NCI-H510A treated with DMSO at 0.1 percent for 48 hours (cell line): ENCODE measurements at places on chromosomes 5 and 9.

- no peak for DNase-seq
Measured at GRCh38 chr5:180813420-180813819, 10.8 kb upstream of the MGAT1 start.

- no peak for DNase-seq
Measured at GRCh38 chr5:170913573-170913972, 51.8 kb downstream of the RANBP17 start.

- peak; percentile 25 for DNase-seq
Measured at GRCh38 chr5:144183254-144183889, 12.7 kb downstream of the KCTD16 start.

DNA sequence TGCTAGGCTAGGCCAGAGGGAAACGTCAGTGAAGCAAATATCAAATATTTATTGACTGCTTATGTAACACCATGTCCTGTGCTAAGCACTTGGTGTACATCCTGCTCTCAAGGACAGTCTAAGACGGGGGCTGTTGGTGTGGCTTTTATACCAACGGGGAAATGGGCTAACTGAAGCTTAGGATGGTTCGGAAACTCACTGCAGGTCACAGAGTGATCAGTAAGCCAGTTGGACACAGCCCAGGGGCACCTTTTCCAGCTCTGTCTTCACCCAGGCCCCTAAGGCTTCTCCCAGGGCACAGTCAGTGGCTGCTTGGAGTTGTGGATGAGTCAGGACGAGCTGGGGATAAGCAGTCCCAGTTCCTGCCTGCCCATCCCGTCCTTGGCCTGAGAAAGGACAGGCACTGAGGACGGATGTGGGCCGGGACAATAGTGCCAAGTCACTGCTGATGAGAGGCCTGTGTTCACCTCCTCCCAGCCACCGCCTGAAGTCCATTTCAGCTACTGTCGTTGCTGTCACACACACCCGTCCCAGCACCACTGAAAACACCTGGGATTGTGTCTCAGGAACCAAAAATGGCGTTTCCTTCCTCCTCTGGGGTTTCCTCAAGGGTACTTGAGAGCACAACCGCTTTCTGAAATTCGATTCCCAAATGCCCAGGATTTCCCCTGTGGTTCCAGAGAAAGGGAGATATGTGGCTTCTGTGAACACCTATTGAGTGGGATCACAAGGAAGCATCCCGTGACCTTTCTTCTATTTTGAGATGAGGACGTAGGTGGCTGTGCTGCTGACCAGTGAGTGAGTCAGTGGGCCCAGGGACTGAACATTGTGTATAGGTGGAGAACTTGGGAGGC lies 17.5 kb upstream of the SPRY4 start:
- DNase-seq = peak; percentile 7

GRCh38 chr5:68257210-68257609 lies 41.7 kb downstream of the PIK3R1 start:
- no peak for DNase-seq

GRCh38 chr5:122846051-122846550 lies 688 bp downstream of the SNX24 start:
- DNase-seq = no peak

GRCh38 chr5:65462139-65462705 lies 19.5 kb downstream of the ADAMTS6 start:
- no peak for DNase-seq

GRCh38 chr5:147560718-147561331 lies 51.0 kb upstream of the DPYSL3 start:
- no peak for DNase-seq

DNA sequence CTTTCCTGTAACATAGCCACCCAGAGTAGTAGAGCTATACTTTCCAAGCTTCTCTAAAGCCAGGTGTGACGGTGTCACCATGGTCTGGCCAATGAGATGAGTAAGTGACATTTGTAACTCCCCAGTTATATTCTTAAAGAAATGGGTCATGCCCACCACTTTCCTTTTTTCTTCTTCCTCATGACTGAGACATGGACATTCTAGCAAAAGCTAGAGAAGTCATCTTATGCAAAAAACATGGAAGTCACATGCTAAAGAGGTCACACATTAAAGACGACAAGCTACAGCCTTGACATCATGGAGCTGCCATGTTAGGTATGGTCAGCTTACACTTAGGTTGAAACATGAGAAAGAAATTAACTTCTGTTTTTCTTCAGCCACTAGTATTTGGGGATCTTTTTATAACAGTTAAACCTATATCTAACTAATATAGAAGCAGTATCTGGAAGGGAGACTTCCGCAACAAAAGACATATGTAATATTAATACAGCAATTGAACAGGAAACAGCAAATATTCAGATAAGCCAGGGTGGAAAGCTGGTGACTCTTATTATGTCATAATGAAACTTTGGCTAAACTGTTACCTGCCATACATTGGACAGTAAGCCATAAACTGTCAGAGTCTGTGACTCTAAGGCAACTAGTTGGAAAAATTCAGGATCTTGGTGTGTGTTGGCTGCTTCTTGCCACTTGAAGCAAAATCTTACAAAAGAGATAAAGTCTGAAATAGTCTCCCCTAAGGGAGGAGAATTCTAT lies 54.7 kb upstream of the SNX2 start:
- DNase-seq = no peak

GRCh38 chr9:135898634-135899407 lies 8.5 kb downstream of the CAMSAP1 start:
- DNase-seq = no peak

- no peak for DNase-seq
Measured at GRCh38 chr9:70868661-70869652, 252.5 kb downstream of the TRPM3 start.

- DNase-seq = no peak
Measured at GRCh38 chr5:172274951-172275753, 8.4 kb downstream of the UBTD2 start.

DNA sequence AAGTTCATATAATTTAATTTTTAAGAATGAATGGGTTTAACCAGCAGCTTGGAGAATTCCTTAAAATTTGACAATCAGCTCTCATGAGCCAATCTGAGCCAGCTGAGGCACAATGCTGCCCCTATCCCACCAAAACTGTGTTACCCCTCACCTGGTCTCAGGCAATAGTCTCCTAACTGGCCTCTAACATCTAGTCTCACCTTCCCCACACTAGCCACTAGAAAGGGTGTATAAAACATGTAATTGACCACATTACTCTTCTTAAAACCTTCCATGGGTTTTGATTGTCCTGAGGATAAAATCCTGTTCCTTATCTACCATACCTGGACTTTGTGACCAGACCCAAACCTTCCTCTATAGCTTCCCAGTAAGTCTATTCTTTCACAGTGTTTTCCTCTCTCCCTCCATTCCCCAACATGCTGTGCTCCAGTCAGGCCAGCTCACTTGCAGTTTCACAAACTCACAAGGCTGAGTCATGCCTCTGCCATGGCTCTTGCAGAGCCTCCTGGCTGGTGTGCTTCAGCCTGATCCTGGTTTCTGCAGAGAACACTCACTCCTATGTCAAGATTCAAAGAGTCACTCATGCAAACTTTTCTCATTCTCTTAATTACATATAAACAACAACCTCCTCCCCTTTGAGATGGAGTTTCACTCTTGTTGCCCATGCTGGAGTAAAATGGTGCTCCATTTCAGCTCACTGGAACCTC lies 16.0 kb upstream of the ZCCHC7 start:
- DNase-seq = no peak

- no peak for DNase-seq
Measured at GRCh38 chr9:33288828-33289483, 1.4 kb upstream of the NFX1 start.

DNA sequence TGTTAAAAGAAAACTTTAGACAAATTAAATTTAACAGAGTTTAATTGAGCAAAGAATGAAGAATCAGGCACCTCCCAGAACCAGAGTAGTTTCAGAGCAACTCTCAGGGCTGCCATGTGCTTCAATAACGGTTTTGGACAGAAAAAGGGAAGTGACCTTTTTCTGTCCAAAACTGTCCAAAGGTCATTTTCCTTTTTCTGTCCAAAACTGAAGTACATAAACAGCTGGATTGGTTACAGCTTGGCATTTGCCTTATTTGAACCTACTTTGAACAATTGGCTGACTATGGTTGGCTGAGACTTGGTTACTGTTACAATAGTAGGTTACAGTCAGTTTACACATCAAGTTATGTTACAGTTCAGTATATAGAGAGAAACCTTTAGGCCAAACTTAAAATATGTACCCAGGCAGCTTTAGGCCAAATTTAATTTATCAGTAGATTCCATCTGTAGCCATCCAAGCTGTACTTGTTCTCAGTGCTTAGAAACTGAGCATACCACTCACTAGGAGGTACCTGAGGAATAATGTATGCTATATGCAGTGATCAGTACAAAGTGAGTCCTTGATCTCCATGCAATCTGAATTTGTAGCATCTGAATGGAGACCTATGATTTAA lies 44.0 kb downstream of the C9orf85 start:
- no peak for DNase-seq

DNA sequence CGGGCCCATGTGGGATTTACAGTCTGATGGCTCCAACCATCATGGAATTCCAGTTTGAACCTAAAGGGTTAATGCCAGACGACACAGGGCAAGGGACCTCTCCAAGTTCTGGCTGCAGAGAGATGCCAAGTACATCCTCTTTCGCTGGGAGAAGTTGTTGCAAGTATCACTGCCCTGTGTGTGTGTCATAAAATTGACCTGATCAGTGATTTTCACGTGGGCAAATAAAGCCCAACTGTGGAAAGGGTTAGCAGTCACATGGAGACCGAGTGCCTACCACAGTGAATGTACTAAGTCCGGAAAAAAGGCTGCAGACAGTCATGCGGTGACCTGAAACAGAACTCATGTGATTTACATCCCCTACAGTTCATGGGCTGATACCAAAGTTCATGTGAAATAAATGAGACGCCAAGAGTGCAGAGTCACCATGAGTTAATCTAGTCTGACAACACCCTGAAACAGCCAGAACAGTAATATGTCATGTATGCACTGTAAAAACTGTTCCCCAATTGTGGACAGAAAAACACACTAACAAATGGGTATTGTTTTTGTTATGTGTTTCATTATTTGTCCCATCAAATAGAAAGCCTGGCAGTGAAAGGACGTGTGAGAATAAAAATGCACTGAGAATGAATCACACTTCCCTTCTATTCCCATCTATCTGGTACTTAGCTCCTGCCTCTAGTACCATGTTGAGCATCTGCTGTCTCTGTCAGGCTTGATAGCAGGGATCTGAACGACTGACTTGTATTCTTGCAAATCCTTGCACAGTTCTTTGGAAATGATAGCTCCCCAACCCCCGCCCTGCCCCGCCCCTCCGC lies 115.7 kb downstream of the SUSD1 start:
- DNase-seq = no peak

- DNase-seq = peak; percentile 19
Measured at GRCh38 chr5:133792024-133792423, 176.4 kb downstream of the C5orf15 start.

- no peak for DNase-seq
Measured at GRCh38 chr5:111422245-111422644, 90.1 kb downstream of the STARD4 start.

GRCh38 chr9:133754187-133754586 lies 16.0 kb upstream of the SARDH start:
- no peak for DNase-seq

DNA sequence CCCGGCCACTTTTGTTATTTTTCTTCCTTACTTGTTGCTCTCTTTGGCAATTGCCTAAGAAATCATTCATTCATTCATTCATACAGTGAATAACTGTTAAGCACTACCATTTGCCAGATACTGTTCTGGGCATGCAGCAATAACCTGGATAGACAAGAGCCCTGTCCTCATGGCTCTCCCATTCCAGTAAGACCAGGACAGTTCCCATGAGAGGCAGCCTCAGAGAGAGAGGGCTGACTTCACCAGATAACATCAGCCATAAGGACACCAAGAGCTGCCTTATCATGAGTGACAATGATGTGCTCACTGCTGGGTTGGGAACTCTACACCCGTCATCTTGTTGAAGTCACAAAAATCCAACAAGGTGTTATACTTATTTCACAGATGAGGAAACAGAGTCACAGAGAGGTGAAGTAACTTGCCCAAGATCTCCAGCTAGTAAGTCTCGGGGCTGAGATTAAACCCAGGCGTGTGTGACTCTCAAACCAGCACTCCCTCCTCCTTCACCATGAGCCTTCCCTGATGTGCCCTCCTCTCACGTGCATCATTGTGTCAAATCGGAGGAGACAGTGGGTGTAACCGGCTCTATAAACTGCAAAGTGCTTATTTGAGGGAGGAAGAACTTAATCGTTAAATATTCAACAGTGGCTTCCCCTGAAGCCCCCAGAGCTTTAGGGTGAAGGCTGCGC lies 61.1 kb upstream of the TBC1D2 start:
- DNase-seq = no peak

DNA sequence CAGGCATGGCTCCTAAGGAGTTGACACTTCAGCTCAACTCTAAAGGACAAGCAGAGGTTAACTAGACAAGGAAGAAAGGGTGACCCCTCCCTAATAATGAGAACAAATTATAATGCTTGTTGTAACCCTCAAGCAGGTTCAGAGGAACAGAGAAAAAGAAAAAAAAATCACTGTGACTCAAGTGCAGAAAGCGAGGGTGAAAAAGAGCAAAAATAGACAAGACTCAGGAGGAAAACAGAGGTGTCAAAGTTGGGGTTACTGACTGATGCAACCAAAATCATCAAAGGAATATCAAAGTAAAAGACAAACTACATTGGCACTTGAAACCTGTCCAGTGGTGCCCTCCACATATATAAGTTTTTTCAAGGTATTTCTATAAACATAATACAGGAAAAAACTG lies 28.4 kb downstream of the FBXW11 start:
- no peak for DNase-seq

- DNase-seq = no peak
Measured at GRCh38 chr5:79055017-79055416, 14.5 kb downstream of the DMGDH start.

GRCh38 chr9:98381311-98382103 lies 126.1 kb upstream of the TBC1D2 start:
- DNase-seq = no peak

DNA sequence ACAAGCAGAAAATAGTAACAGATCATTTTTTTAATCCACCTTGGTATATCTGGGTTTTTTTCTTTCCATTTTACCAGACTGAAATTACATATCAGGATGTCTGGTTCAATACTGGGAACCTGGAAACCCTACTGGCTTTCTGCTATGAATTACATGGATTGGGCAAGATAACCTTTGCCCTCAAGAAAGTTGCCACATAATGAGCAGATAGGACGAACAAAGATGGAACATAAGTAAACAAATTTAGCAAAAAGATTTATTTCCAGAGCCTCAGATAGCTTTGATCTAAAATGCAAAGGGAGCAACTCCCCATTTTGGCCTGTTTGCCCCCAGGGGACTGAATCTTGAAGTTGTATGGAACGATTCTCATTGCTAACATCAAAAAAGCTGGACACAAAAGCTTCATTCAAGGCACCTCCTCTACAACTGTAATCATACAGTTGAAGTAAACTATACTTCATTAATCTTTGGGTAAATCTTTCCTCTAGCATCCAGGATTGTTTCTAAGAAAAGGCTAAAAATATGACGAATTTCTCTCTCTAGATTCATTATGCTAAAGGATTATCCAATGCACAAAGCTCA lies 131.6 kb upstream of the PTGER4 start:
- DNase-seq = no peak
